Left colon (tissue), 2 donors: ENCODE measurements at places on chromosomes 12 and 14. TPM values are rescaled to one million over a fixed set of nuclear protein-coding genes. Genes with fewer than 3 reads are reported as not detected.

DNA sequence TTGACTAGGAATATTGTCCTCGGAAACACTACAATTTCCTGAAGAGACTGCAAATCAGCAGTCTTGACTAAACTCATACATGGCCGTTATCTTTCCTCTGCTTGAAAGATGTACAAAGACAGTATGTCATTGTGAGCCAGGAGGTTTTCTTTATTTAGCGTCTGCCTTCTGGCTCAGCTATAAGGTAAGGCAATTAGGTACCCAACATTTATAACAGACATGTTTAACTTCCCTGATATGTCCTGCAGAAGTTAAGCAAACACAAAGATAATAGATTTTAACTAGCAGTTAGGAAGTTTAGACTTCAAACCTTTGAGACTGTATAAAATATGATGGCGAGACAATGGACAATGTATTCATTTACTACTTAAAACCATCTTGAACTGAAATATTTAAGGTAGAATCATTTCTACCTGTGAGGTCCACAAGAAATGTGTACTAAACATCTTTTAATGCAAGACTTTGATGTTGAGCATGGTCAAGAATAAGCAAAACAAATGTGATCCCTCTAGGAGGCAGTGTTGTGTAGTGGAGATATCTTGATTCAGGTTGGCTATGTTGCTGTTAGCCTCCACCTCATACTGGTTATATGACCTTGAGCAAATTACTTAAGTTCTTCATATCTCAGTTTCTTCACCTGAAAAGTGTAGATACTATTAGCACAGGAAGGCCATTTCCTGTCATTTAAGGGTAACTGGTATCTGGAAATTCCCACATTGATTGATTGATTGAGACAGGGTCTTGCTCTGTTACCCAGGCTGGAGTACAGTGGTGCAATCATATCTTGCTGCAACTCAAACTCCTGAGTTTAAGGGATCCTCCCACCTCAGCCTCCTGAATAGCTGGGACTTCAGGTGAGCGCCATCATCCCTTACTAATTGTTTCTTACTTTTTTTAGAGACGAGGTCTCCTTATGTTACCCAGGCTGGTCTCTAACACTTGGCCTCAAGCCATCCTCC lies 96.3 kb upstream of the EEA1 start:
- DNase-seq, result no peak

The SPPL3 gene
- total RNA-seq, result 55.6 TPM

The SLC7A8 gene
- total RNA-seq, result 18.2 TPM

GRCh38 chr12:49809381-49809905 lies 18.8 kb downstream of the NCKAP5L start:
- no peak for DNase-seq

GRCh38 chr14:21923820-21924219 lies 250.2 kb upstream of the OR4E1 start:
- DNase-seq, result no peak

DNA sequence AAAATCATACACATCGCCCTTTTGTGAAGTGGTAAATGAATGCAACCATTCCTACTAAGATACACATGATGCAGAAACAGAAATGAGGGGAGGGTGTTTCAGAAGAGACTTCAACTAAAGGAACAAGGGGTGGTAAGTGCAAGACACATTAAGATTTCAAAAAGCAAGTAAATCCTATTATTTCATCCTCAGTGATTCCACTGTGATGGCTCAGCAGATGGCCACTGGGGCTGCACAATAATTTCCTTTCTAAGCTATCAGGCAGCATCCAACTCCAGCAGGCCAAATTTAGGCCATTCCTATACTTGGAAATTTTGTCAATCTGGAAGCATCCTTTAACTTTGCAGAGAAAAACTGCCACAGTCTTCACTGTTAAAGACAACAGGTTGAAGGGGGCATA lies 272.4 kb downstream of the NELL2 start:
- DNase-seq, result no peak

The TMEM132C gene
- total RNA-seq, result 0.40 TPM

- no peak for DNase-seq
Measured at GRCh38 chr12:29255042-29255441, 106.0 kb downstream of the FAR2 start.

The TSHR gene
- not detected for total RNA-seq

- no peak for DNase-seq
Measured at GRCh38 chr14:93023039-93023438, 92.7 kb downstream of the ITPK1 start.

- DNase-seq, result no peak
Measured at GRCh38 chr14:74263921-74264320, 24.7 kb downstream of the VSX2 start.

The GLT1D1 gene
- total RNA-seq, result not detected

The TAS2R19 gene
- total RNA-seq, result 2.9 TPM

GRCh38 chr14:84864548-84865271 lies 665.2 kb upstream of the FLRT2 start:
- DNase-seq, result no peak

GRCh38 chr14:67623114-67623513 lies 3.4 kb downstream of the ARG2 start:
- no peak for DNase-seq

DNA sequence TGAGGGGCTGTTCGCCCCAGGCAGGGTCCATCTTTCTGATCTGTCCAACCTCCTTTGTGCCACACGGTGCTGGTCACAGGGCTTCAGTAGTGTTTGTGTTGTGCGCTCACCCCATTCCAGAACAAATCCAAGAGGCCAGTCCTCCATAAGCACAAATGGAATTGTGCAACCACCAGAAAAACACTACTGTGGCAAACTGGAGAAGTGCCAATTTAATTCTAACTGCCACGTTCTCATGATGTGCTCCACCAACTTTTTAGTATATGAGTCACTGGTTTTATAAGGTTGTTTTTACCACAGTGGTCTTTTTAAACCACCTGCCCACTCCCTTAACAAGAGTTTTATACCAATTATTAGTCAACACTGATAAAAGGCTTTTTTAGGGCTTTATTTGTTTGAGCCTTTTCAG lies 380.2 kb downstream of the NAV3 start:
- no peak for DNase-seq

GRCh38 chr12:19710811-19711793 lies 271.8 kb downstream of the AEBP2 start:
- DNase-seq, result no peak

DNA sequence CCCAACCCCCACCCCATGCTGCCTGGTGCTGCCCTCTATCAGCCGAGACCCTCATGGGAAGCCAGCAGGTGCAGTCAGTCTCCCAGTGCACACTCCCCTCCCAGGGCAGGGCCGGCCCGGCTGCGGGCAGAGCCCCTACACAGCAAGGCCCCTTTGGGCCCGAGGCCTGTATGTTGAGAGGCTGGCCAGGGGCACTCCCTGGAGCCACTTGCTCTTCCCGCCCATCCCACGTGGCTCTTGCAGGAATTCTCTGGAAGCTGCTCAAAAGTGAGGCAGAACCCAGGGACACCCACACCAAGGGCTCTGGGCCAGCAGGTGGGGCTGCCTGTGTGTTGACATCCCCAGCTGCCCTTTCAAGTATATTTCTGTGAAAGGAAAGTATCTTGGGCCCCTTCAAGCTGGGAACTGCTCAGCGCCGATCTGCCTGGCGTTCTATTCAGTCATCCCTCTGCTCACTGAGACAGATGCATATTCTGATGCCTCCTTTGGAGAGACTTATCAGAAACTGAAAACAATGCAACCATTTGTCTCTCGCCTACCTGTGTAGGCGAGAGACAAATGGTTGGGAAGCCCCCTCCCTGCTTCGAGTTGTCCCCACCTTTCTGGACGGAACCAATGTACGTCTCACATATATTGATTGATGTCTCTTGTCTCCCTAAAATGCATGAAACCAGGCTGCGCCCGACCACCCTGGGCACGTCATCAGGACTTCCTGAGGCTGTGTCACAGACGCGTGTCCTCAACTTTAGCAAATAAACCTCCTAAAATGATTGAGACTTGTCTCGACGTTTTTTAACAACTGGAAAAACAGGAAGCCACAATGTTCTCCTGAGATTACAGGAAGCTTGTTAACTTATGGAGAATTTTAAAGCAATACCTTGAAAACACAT lies 6.0 kb downstream of the GPR132 start:
- no peak for DNase-seq

The TEX52 gene
- not detected for total RNA-seq

- no peak for DNase-seq
Measured at GRCh38 chr12:109016978-109017377, 3.9 kb downstream of the SVOP start.
